ENCODE measurements at places on chromosomes 6 and 20.
A peak's percentile ranks its signal among the peaks of the same experiment; 100 is the strongest.

DNA sequence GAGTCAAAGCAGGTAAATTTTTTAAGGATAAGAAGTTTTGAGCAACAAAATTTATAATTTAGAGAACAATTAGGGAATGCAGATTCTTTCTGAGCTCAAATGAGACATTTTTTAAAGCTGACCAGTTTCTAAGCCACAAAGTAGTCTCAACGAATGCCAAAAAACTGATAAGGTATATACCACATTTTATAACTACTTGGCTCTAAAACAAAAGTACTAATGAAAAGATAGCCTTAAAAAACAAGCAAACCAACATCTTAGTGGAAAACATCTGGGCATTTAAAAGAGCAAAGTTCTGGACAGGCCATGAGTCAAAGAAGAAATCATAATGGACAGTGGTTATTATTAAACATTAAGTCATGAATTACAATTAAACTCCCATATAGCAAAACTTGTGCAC, 23.2 kb upstream of the RNF146 start:
- no peak for DNase-seq

DNA sequence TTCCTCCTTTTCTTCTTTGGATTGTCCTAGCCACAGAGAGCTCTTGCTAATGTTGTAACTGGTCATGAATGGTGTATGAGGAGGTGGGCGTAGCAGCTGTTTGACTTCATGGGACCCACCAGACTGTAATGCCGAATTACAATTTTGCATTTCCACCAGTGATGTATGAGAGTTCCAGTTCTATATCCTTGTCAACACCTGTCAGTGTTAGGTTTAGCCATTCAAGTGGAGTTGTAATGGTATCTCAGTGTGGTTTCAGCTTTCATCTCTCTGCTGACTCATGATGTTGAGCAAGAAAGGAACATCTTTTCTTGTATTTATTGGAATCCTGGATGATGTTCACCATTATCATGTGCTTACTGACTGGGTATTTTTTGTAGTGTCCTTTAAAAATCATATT, 5.1 kb downstream of the IGF2R start:
- peak; percentile 54 for DNase-seq

GRCh38 chr6:145836170-145836569, 21.6 kb upstream of the FBXO30 start:
- no peak for DNase-seq

GRCh38 chr20:19301843-19302242, 89.4 kb downstream of the SLC24A3 start:
- no peak for DNase-seq

- no peak for DNase-seq
These were observed at the start of gene PRICKLE4 for GRCh38 chr6:41780551-41781365. Gene PRICKLE4 (plus strand): TSS chr6:41780782. CDS start chr6:41783474, 2,692 bp downstream.

DNA sequence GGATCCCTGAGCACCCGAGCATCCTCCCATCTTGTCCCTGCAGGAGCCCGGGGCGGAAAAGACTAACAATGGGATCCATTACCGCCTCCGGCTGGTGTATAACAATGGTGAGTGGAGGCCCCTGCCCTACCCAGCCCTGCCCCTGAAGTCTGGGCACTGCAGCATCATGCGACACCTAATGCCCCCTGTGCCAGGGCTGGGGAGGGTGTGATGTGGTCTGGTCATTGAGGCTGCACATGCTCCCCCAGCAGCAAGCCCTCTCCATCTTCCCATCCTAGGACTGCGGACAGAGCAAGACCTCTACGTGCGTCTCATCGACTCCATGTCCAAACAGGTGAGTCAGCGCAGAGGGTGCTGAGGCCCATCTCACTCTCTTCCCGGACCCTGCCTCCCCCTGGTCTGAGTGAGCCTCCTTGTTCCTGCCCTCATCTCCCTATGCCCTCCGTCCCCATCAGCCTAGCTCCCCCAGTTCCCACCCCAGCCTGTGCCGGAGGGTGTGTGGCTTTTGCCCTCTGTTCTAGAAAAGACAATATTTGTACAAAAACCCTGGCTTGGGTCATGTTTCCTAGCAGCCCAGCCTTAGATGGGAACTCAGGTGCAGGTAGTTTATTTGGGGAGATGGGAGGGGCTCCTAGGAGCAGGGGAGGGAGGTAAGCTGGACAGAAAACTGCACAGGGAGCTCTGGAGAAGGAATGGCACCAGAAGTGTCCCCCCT, 13.5 kb downstream of the EBF4 start:
- no peak for DNase-seq
